ENCODE measurements at places on chromosomes 7 and 10. TPM values are rescaled to one million over a fixed set of nuclear protein-coding genes. Genes with fewer than 3 reads are reported as not detected.

GRCh38 chr7:40437498-40437897 lies 302.7 kb downstream of the SUGCT start:
- no peak for DNase-seq

DNA sequence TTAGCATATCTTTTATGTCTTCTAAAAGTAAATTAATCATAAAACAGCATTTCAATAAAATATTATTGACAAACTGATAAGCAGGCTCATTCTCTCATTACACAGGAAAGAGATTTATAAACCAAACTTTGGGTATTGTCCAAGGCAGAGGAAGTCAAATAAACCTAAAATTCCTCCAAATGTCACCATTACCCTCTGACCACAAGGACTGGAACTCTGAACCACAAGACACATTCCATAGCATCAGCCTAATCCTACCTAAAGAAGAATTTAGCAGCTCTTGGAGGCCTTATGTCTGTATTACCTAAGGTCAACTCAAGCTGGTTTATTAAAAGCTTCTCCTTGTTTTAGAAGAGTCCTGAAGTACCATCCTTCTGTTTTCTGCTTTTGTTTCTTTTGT lies 82.4 kb upstream of the SLC13A1 start:
- DNase-seq = no peak

- no peak for DNase-seq
These were observed 56.0 kb upstream of the CTTNBP2 start for GRCh38 chr7:117929237-117929636.

DNA sequence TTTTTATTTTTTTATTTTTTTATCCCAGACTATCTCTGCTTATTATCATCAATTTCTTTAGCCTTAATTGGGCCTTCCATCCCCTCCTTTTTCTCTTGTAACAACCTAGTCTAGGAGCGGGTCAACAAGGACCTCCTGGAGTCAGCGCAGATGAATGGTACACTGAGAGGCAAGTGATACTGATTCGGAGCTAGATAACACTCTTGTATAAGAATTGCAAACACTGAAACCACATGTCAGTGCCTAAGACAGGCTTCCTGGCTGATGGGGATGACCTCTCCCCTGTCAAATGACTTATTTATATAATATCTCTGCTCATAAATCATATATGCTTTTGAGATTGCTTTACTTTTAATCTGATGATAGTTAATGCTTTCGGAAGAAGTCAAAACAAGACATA lies 22.7 kb downstream of the BPGM start:
- no peak for DNase-seq

DNA sequence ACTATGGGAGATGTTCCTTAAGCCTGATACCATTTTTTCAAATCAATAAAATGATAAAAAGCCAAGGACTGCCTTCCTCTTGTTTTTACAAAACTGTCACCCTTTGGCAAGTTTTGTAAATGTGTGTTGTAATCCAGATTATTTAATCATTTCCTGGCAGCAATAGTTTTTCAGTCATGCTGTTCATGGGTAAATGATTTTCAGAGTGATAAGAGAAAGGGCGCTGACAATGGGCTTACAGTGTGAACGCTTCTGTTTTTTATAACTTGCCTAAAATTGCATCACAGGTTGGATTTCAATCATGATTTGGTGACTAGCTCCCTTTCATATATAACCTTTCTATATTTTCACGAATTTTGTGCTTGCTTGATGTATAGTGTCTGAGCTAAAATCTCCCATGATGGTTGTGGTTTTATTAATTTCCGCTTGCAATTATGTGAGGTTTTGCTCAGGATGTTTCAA lies 19.0 kb upstream of the DMBT1 start:
- no peak for DNase-seq

DNA sequence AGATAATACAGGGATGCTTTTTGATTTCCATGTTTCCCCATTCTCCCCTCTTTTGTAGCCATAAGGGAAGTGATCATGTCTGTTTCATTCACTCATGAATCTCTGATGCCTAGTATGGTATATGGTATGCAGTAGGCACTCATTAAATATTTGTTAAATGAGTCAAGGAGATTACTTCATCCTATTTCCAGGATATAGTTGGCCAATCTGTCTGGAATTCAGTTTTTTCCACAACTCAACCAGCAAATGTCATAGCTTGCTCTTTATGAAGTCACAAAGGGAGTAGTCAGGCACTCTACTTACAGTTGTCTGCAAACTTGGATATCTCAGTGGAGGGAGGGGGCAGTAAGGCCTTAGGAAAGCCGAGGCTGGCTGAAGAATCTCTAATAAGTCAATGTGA lies 853.6 kb downstream of the LRMDA start:
- no peak for DNase-seq

- DNase-seq = no peak
These were observed 12.5 kb downstream of the SHOC2 start for GRCh38 chr10:110931769-110932381.

DNA sequence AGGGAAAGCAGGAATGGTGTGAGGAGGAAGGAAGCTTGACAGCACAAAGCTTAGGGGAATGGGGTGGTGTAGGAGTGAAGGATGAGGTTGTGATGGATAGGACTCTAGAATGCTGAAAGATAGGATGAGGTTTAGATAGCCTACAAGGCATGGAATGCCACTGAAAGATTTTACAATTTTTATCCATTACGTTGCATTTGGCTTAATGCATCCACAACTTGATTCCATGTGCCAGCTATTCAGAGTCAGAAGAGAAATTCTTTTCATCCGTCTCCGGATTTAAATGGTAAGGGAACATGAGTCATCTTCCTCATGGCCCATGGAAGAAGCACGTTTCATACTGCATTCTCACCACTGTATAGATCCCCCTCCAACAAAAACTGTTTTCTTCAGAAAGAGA lies 212.4 kb upstream of the BMPER start:
- no peak for DNase-seq

- peak; percentile 91 for DNase-seq
These were observed 95.5 kb downstream of the CTBP2 start for GRCh38 chr10:125064681-125065492.

- no peak for DNase-seq
These were observed 292.9 kb downstream of the PTEN start for GRCh38 chr10:88156341-88156740.

- DNase-seq = no peak
These were observed 12.1 kb downstream of the ENTPD1 start for GRCh38 chr10:95767884-95768556.

TRA2A gene
- total RNA-seq = 45.1 TPM

CRHR2 gene
- total RNA-seq = not detected

FANK1 gene
- total RNA-seq = 4.0 TPM

TSPAN13 gene
- total RNA-seq = 25.9 TPM

GIMAP4 gene
- total RNA-seq = not detected

TAS2R5 gene
- 0.10 TPM for total RNA-seq

LIPF gene
- not detected for total RNA-seq

All from HT-29 (cell line).